ENCODE measurements at places on chromosomes 5 and 9. TPM values are rescaled to one million over a fixed set of nuclear protein-coding genes. Genes with fewer than 3 reads are reported as not detected.

The SNX24 gene
- 28.1 TPM for total RNA-seq

The CBY3 gene
- total RNA-seq = not detected

The AGXT2 gene
- not detected for total RNA-seq

The NOXA1 gene
- total RNA-seq = 0.18 TPM

The SLC36A2 gene
- total RNA-seq = not detected

The BTNL9 gene
- total RNA-seq = not detected

The ACTBL2 gene
- total RNA-seq = 0.89 TPM

The IL9 gene
- not detected for total RNA-seq

The GRM6 gene
- not detected for total RNA-seq

The NKD2 gene
- total RNA-seq = not detected

The ARHGEF37 gene
- total RNA-seq = 0.30 TPM

The GGTA1 gene
- total RNA-seq = not detected

The CCDC183 gene
- total RNA-seq = 0.32 TPM

The CSF1R gene
- 0.89 TPM for total RNA-seq

The CLK4 gene
- total RNA-seq = 27.3 TPM

The SPINK1 gene
- total RNA-seq = 0.59 TPM

The GABBR2 gene
- total RNA-seq = 0.89 TPM

The LURAP1L gene
- total RNA-seq = 9.0 TPM
